ENCODE measurements at places on chromosomes 3 and 15.

- DNase-seq = peak; percentile 79
These were observed 18.7 kb downstream of the TMEM43 start for GRCh38 chr3:14143271-14144225.

- no peak for DNase-seq
These were observed 230.0 kb downstream of the KBTBD8 start for GRCh38 chr3:67228136-67228535.

DNA sequence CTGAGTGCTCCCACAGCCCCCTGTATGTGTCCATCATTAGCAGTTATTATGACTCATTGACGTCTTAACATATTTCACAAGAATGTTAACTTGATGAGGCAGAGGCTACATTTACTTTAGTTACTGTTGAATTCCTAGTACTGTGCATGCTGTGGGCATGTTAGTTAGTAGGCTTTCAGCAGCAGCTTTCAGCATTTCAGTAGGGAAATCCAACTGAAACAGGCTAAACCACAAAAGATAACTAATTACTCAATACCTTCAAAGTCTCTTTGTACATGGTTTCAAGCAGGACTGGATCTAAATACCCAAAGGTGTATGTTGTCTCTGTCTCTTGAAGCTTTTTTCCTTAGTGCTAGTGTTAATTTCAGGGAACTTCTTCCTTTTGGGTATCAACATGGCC, 229.9 kb upstream of the SUCLG2 start:
- DNase-seq = no peak

- DNase-seq = no peak
These were observed 134.7 kb upstream of the CCDC54 start for GRCh38 chr3:107242579-107242978.

- peak; percentile 89 for DNase-seq
These were observed 20.7 kb downstream of the SHF start for GRCh38 chr15:45166834-45167630.

DNA sequence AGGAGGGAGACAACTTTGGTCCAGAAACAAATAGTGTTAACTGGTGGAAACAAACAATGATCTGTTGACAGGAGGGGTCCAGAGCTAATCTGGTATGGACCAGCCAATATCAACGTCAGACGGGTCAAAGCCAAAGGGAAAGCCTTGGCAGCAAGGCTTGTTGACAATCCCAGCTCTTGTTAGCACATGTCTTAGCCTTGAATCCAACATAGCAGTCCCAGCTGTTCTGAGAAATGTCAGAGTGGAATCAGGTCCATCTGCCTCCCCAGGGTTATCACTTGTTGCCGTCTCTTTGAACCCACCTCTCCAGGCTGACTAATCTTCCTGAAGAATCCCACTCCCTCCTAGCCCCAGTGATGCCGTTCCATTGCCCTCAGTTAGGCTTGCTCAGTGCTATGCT, 404.6 kb upstream of the MCTP2 start:
- no peak for DNase-seq

GRCh38 chr15:39096608-39097205, 484.2 kb upstream of the THBS1 start:
- DNase-seq = no peak

DNA sequence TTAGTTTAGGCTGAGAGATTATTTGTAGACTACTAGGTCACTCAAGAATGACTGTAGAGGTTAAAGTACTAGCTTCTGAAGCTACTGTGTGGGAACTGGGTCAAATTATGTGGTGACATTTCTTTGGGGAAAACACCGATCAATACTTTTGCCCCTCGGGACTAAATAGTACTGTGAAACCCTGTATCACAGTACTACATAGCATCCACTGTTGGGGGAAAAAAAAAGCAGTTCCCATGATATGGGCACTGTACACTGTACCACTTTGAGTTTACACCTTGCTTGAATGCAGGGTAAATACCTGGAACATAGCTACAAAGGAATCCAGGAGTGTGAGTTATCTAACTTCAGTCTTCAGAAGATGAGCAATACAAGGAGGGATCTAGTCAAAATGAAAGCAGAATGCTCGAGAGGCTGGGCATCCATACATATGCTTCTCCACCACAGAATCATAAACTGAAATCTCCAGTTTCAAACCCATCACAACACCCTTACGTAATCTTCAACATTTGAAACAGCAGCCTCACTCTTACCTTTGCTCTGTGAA, 311.4 kb downstream of the UNC13C start:
- DNase-seq = no peak

- no peak for DNase-seq
These were observed 41.9 kb downstream of the PTPN23 start for GRCh38 chr3:47422743-47423142.

GRCh38 chr3:62142331-62143085, 230.8 kb downstream of the FEZF2 start:
- DNase-seq = no peak

DNA sequence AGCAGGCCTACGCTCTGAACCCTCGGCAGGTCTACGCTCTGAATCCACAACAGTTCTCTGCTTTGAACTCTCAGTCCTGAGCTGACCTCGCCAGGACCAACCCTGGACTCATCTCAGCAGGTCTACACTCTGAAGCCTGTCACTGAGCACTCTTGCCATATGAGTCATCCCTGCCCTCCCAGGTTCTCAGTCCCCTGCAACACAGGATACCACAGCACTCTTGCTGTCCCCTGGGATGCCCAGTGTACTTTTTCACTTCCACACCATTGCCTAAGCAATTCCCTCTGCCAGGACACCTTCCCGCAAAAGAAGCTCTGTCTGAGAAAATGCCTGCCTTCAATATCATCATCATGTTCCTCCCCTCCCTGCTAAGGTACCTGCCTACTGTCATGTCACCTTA, 42.0 kb downstream of the NUP210 start:
- no peak for DNase-seq

DNA sequence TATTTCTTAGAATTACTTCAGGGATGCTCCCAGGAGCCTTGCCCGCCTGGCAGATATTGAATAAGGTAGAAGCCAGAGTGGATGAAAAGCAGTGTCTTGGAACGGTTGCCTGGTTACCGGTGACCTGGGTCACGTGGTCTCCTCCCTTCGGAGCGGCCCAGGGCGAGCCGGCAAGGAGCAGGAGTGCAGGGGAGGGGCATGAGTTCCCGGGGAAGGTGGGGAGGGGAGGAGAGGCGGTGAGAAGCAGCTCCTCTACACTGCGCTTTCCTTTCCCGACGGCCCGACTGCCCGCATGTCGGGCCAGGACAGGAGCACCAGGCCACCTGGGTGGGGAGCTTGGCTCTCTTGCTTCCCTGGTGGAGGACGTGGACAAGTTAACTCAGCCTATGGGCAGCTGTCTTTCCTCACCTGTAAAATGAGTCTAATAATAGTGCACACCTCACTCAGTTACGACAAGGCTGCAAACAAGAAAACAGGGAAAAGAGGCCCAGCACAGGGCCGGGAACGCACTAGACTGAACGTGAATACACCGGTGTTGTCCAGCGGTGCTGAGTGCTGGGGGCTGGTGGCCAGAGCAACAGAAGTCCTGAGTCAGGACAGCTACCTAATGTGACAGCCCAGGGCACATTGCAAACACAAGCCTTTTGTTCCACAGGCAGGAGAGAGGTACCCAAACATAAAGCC, 198.3 kb downstream of the ADAMTS9 start:
- peak; percentile 42 for DNase-seq

GRCh38 chr3:123652342-123652984, 67.6 kb upstream of the HACD2 start:
- DNase-seq = peak; percentile 86

DNA sequence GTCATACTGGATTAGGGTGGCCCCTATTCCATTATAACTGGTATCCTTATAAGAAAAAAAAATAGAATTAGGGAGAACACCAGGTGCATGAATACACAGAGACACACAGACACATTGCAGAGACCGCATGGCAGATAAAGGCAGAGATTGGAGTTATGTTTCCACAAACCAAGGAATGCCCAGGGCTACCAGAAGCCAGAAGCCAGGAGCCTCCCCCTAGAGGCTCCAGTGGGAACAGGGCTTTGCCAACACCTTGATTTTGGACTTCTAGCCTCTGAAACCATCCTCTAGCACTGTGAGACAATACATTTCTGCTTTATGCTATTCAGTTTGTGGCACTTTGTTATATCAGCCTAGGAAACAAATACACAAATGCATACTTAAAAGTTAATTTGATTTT, 10.4 kb downstream of the GOLM2 start:
- DNase-seq = no peak

GRCh38 chr3:22372292-22373062, 621.5 kb upstream of the ZNF385D start:
- no peak for DNase-seq

DNA sequence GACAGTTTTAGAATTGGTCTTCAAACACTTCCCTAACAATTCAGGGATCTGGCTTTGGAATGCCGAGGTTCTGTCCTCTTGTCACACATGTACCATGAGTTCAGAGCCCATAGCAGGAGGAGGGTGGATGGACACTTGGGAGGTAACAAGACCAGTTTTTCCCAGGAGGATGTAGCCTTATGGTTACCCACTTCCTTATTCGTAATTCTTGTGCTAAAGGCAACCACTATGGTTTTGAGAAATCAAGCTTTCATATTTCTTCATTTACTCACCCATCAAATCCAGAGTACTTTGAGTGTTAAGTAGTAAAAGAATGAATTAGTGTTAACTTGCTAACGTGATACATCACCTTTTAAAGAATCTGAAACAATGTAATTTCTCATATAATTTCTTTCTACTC, 479.6 kb upstream of the ALCAM start:
- DNase-seq = no peak

- no peak for DNase-seq
These were observed 292.4 kb upstream of the SOX14 start for GRCh38 chr3:137471558-137472204.

- DNase-seq = no peak
These were observed 558.5 kb upstream of the CFAP20DC start for GRCh38 chr3:59608356-59608755.

GRCh38 chr3:93904568-93904967, 69.1 kb downstream of the PROS1 start:
- DNase-seq = no peak

DNA sequence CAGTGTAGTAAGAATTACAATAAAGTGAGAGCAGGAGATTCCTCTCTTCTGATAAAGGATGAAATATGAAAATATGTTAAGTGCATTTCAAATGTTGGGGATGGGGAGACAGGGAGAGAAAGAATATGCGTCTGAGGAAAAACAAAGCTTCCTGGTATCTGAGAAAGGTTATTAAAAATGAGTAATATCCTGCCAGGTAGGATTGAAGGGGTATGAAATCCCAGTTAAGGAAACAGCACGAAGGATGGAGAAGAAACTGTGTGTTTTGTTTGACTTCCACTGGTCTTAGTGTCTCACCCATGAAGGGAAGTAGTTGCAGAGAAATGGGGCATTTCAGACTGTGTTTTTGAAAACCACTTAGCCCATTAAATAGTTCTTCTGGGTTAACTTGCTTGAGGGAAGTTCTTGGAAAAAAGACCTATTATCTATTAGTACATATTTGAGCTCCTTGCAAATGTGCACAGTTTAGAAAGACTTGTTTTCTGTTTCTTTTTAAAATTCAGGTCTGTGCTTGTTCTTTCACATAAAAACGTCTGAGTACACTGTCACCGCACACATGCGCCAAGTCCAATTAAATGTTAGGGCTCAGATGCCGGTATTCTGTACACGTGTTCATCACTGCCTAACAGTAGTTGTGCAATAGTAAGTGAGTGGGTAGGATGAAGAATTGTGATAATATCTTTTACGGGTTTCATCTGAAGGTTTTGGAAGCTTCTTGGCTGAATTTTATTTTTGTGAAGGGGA, 196.1 kb upstream of the P2RY1 start:
- DNase-seq = peak; percentile 72

DNA sequence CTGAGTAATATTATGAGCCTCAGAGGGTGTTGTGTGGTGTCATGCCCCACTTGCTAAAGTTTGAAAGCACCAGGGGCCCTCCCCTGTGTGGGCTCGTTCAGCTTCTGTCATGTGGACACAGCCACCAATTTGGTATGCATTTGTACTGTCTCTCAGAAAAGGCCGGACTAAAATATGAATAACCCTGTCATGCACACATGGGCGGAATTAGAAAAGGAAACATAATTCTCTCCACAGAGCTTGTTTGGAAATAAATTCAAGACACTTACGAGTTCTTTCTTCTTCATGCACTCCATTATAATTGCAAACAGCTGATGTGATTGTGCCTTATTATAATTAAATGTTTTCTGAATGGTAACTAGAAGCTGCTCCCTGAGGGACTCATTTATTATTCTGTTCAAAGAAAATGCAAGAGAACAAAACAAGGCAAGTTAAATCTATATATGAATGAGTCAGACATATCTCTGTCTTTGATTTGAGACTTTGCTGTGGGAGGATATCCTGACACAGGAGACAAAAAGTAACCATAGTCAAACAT, 39.1 kb downstream of the TRPM1 start:
- DNase-seq = no peak

GRCh38 chr3:141877911-141878310, 1.5 kb downstream of the ATP1B3 start:
- DNase-seq = no peak

DNA sequence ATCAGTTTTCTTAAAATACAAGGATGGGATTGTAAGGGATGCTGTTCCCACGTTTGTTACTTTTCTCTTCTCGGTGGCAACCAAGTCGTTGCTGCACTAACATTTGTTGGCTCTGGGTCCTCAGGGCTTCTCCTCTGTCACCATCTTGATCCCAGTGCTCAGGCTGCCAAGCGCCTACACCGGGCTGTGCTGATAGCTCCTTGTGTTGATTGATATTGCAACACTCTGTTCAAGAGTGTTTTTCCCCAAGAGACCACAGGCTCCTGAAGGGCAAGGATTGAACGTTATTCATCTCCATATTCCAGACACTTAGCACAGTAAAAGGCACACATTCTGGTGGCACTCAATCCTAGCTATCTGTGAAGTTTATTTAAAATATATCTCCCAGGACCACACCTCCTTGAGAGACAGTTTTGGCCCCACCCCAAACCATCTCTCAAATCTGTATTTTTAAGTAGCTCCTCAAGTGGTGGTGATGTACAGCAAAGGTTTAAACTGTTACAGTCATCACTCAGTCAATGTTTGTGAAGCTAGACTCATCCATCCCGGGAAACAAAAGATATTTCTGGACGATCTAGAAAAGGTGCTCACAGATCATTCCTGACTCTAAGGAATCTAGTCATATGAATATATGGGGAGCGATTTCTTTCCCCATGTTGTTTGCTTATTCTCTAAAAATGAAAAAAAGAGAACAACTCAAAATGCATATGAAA, 38.5 kb upstream of the FOXP1 start:
- DNase-seq = no peak

GRCh38 chr3:36149447-36149865, 230.8 kb upstream of the STAC start:
- DNase-seq = no peak

- DNase-seq = no peak
These were observed 4.5 kb upstream of the GSK3B start for GRCh38 chr3:120098710-120099109.

DNA sequence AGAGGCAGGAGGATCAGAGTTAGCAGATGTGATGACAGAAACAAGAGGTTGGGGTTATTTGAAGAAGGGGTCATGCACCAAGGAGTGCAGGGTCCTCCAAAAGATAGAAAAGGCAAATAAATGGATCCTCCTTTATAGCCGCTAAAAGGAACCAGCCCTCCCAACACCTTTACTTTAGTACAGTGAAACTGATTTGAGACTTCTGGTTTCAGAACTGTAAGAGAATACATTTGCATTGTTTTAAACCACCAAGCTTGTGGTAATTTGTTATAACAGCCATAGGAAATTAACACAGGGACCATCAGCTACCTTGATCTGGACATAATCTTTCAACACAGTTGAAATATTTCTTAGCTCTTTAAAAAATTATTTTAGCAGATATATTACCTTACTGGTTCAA, 166.6 kb downstream of the TIGIT start:
- DNase-seq = no peak

- DNase-seq = no peak
These were observed 22.8 kb downstream of the IL17RD start for GRCh38 chr3:57142411-57142723.

GRCh38 chr3:178131801-178132200, 404.4 kb upstream of the KCNMB2 start:
- no peak for DNase-seq

Measured in uterus (tissue), 4 donors.